ENCODE measurements at places on chromosomes 1 and 21.
A peak's percentile ranks its signal among the peaks of the same experiment; 100 is the strongest.

DNA sequence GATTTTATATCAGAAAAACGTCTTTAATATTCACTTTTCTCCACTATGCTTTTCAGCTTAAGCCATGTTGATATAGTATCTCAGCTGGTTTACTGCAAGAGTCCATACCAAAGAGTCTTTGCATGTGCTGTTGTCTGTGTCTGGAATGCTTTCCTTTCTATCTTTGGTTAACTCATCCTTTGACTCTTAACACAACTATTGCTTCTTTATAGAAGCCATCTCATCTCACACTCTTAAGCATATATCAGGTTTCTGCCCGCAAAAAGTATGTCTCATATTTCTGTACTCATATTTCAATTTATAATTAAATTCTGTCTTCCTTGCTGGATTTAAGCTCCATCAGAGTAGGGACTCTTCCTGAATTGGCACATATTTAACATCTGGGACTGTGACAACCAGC is 220.9 kb upstream of the KCNK2 start:
- no peak for DNase-seq

DNA sequence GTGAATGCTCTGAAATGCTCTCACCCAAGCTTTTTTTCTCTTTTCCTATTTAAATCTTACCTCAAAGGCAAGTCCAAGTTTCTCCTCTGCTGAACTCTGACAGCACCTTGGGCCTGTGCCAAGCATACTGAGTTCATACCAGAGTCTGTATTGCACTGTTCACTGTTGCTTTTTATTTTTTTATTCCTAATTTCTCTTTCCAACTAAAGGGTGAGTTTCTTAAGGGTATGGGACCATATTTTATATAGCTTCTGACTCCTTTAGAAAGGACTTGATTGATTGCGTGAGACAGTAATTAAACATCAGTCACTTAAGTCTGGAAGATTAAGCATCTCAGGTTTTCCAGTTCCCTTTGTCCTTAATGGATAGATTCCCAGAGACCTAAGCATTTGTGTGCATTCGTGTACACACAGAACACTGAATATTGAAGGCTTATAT is 69.9 kb downstream of the CACHD1 start:
- DNase-seq: no peak

GRCh38 chr1:204706838-204707509 is 21.4 kb upstream of the LRRN2 start:
- no peak for DNase-seq

- DNase-seq: no peak
These were observed 922 bp downstream of the CPT2 start for GRCh38 chr1:53197291-53198200.

GRCh38 chr1:15408890-15409387 is 749 bp upstream of the EFHD2 start:
- DNase-seq: no peak

DNA sequence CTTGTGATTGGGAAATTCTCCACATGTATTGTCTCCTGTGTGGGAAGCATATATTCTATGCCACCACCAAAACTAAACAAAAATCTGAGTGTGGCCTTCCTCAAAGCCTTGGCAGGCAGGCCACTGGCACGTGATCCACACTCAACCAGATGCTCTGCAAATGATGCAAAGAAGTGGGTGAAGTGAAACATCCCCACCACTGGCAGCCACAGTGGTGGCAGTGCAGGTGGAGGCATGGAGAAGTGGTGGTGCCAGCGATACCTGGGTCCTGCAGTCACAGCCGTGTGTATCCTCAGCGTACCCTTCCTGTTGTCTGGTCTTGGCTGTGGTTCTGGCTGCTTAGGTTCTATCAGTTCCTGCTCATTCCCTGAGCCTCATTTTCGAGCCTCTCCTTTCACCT is 65.2 kb downstream of the PLPPR5 start:
- no peak for DNase-seq

- no peak for DNase-seq
These were observed 102.3 kb downstream of the GLIS1 start for GRCh38 chr1:53636621-53637171.

DNA sequence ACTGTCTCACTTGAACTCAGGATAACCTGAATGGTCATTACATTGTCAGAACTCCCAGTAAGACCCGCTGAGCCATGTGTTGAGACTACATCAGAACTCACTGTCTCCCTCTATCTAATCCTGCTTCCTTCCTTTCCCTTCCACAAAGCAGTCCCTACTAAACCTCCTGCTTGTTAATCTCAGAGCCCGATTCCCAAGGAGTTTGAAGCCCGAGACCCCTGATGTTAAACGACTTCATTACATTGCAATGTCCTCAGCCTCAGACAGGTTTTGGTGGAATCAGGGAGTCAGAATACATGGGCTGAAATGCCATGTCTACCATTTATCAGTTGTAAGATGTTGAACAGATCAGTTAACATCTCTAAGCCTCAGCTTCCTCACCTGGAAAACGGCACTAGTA is 682.4 kb downstream of the ADGRL2 start:
- DNase-seq: no peak

DNA sequence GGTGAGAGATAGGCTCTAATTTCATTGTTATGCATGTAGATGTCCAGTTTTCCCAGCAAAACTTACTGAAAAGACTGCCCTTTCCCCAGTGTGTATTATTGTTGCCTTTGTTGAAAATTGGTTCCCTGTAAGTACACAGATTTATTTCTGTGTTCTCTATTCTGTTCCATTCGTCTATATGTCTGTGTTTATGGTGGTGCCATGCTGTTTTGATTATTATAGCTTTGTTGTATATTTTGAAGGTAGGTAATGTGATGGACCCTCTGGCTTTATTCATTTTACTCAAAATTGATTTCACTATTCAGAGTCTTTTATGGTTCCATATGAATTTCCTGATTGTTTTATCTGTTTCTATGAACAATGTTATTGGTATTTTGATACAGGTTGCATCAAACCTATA is 375.8 kb upstream of the VAMP3 start:
- no peak for DNase-seq

DNA sequence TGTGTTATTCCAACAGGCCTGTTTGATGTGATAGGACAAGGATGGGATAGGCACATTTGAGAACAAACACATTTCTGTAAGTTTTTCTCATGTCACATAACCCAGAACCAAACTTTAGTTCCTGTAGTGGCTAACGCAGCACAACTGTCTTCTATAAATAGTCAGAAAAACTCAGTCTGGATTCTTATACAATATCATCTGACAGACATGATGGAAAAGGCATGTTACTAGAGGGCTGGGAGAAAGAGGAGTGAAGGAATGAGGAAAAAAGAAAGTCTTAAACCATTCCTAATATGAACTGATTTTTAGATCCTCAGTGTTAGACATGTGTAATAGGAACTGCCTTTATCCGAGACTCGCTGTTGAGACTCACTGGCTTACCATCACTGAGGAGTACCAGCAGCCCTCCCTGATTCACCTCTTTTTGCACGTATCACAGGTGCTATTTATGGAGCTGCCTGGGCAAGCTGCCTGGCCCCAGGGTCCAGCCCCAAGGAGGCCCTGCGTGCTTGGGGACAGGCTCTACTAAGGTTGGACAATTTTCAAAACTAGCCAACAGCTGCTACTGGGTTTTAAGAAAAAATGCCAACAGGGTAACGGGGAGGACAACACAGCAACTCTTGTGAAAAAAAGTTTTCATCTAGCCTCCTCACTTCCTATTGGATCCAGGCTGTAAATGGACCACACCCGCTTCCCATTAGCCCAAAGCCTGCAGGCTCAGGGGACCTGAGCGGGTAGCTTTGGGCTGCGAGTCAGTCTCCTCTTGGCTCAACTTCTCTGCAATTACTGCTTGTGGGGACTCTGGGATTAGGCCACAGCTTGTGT is 30.7 kb upstream of the SERBP1 start:
- no peak for DNase-seq

DNA sequence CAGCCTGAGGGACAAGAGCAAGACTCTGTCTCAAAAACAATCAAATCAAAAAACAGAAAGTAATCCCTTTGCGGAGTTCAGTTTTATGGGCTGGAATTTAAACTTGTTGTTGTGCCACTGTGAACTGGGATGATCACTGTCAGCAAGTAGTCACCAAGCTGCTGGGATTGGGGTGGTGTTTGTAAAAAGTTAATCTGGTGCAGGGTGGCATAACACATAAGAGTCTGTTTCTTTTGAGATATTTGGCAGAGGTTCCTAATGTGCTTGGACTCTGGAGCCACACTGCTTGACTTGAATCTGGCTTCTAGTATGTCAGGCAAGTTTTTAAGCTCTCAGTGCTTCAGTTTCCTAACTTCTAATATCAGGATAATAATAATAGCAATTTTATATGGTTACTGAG is 6.6 kb downstream of the CLIC4 start:
- DNase-seq: peak; percentile 41

DNA sequence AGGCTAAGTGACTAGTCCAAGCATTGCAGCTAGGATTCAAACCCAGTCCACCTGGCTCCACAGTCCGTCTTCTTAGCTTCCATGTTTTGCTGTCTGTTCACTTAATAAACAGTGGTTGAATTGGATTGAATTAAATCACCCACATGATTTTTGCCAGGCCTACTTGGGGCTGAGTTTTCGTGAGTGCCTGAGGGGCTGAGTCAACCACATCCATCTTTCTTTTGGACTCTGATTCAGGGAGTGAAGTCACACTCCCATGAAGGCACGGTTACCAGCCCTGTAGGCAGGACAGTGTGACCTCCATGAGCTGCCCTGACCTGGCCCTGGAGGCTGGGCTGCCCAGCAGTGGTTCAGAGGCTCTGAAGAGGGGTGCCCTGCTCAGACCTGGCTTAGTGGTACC is 123.7 kb downstream of the ACTL8 start:
- no peak for DNase-seq

GRCh38 chr1:5597171-5597850 is 394.9 kb downstream of the NPHP4 start:
- DNase-seq: no peak

- peak; percentile 85 for DNase-seq
These were observed 4.0 kb downstream of the S100A16 start for GRCh38 chr1:153608742-153609584.

- DNase-seq: no peak
These were observed 96.6 kb upstream of the TNR start for GRCh38 chr1:175839779-175840669.

GRCh38 chr1:155940482-155940992 is 901 bp upstream of the RXFP4 start:
- DNase-seq: peak; percentile 42

GRCh38 chr1:92016720-92017316 is 13.0 kb upstream of the EPHX4 start:
- DNase-seq: no peak

GRCh38 chr21:31556662-31557061 is 102.8 kb upstream of the SOD1 start:
- DNase-seq: no peak

DNA sequence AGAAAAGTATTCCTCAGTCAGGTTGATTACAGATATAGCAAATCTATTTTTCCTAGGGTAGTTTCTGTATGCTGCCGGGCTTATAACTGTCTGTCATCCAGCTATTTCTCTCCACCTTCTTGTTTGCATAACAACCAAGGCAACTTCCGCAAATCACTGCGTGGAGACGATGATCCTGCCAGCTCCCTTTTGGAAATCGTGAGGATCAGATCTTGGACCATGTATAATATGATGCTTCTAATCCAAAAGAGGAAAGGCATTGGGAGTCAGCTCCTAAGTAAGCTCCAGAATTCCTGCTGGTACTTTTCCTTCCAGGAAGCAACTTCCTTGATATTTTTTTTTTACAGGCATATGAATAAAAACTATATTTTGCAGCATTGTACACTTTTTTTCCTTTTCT is 445 bp upstream of the RGS4 start:
- DNase-seq: no peak

DNA sequence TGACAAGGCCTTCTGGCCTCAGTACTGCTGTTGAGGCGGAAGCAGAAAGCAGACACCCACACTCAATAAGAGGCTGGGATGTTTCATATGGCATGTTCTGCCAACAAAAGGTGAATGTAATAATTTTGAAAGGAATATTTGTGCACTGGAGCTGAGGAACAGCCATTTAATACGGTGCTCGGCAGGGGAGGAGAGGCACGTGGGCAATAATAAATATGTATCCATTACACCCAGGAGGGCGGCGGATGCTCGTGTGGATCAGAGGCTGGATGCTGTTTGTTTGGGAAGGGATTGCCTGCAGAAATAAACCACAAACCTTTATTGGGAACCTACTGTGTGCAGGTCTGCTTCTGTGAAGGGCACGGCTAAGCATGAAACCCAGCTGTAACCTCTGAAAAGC is 92.0 kb downstream of the VWA5B1 start:
- DNase-seq: no peak

- DNase-seq: peak; percentile 68
These were observed 15.5 kb downstream of the MEAF6 start for GRCh38 chr1:37498872-37499617.

GRCh38 chr21:44480200-44481053 is 25.1 kb downstream of the LRRC3 start:
- DNase-seq: no peak

DNA sequence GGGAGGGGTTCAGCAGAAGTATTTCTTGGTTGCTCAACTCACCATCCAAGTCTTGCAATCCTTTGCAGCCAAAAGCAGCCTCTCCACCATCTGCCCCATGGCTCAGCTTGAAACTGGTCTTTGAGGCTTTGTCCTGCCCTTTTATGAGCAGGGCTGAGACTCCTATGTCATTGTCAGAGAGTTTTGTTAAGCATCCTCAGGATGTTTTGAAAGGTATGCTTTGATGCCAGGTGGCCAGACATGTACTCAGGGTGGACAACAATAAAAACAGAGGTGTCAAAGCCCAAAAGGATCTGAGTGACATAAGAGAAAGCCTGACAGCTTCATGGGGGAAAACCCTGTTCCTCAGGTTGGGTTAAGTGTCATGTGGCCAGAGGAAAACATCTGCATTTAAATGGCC is 310.5 kb downstream of the PRDM2 start:
- no peak for DNase-seq

DNA sequence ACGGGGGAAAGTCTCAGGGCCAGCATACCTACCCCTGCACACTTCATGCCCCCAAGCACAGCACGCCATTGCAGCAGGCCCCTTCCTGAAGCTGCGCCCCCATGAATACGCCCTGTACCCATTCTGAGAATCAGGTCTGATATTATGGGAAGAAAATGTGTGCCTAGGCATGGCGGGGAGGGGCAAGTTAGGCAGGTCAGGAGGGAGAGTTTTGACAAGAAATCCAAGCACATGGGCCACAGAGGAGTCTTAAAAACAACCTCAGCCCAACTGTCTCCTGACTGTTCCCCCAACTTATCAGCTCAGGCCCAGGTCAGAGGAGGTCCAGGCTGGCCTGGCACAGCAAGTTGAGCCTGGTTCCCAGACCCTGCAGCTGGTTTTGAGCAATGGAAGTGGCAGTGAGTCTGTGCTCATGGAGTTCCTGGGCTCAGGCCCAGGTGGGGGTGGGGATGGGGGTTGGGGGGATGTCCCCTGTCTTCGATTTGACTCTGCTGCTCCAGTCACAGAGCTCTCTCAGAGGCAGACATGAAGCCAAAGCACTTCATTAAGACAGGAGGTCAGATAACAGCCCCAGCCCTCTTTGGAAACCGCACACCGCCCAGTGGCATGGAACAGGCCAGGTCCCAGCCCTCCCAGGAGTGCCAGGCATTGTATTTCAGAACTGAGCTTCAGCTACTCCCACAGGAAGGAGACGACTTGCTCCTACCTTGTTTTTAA is 20.6 kb upstream of the BCAR3 start:
- DNase-seq: no peak

- DNase-seq: peak; percentile 34
These were observed 9.9 kb downstream of the SEC16B start for GRCh38 chr1:177959811-177960515.

- DNase-seq: no peak
These were observed 258.5 kb downstream of the OMA1 start for GRCh38 chr1:58287894-58288623.

GRCh38 chr1:27599605-27600497 is 4.1 kb downstream of the AHDC1 start:
- no peak for DNase-seq
